CD4-positive, alpha-beta T cell (primary cell): ENCODE measurements at places on chromosomes 1 and 21.
A peak's percentile ranks its signal among the peaks of the same experiment; 100 is the strongest.

DNA sequence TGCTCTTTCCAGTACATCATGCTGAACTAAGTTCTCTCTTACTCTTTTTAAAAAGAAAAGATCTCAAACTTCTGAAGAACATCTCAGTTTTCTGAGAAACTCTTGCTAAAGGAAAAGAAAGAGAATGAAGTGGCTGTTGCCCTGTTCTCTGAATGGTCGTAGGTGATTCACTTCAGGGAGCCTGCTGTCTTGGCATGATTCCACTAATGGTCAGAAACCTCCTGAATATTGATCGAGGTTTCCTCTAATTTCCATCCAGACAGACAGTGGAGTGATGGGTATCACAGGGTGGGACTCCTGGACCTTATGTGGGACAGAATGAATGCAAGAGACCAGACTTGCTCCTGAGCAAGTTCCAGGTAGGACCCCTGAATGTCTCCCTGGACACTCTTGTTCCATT, 2.5 kb downstream of the FCRL2 start:
- H3K36me3 ChIP-seq = no peaks in the 10 kb centered on the region
- no peak for DNase-seq
- no peaks in the 10 kb centered on the region for H3K4me1 ChIP-seq
- H3K27me3 ChIP-seq = no peaks in the 10 kb centered on the region
- H3K27ac ChIP-seq = no peak overlapping the region

GRCh38 chr1:244941121-244941520, 76.8 kb upstream of the HNRNPU start:
- H3K27me3 ChIP-seq = no peaks in the 10 kb centered on the region
- no peak for DNase-seq
- H3K36me3 ChIP-seq = no peaks in the 10 kb centered on the region
- H3K4me1 ChIP-seq = no peaks in the 10 kb centered on the region
- no peak overlapping the region for H3K27ac ChIP-seq

DNA sequence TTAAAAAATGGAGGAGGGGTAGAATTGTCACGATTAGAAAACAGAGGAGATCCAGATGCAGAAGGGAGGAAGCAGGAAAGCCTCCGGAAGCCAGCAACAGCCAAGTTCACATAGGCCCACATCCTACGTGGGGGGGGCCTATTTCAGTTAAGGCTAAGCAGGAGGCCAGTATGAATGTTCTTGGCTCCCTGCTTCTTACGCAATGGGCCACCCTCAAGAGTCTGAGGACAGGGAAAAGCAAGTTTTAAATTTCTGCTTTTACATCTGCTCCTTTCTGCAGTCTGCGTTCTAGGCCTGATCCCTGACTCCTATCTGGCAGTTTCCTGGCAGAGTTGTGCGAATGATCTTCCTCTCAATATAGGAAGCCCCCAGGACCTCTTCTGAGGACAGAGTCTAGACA, 30.6 kb downstream of the RABIF start:
- H3K36me3 ChIP-seq = no peaks in the 10 kb centered on the region
- DNase-seq = no peak
- peaks cover 16% of the 10 kb centered on the region for H3K4me1 ChIP-seq
- no peak overlapping the region for H3K4me3 ChIP-seq
- H3K27me3 ChIP-seq = peaks cover 33% of the 10 kb centered on the region
- H3K27ac ChIP-seq = no peak overlapping the region

GRCh38 chr1:218514689-218515088, 169.6 kb downstream of the TGFB2 start:
- H3K36me3 ChIP-seq = no peaks in the 10 kb centered on the region
- H3K27me3 ChIP-seq = no peaks in the 10 kb centered on the region
- H3K4me1 ChIP-seq = no peaks in the 10 kb centered on the region
- DNase-seq = no peak
- no peak overlapping the region for H3K27ac ChIP-seq

GRCh38 chr1:201535046-201535918, 3.6 kb upstream of the NAV1 start:
- H3K4me3 ChIP-seq = no peak overlapping the region
- peaks cover 5% of the 10 kb centered on the region for H3K36me3 ChIP-seq
- no peak overlapping the region for H3K27ac ChIP-seq
- DNase-seq = no peak
- peaks cover 22% of the 10 kb centered on the region for H3K4me1 ChIP-seq

- H3K27ac ChIP-seq = no peak overlapping the region
- H3K27me3 ChIP-seq = no peaks in the 10 kb centered on the region
- no peak overlapping the region for H3K4me3 ChIP-seq
Measured at GRCh38 chr1:208120431-208120790, 123.8 kb downstream of the PLXNA2 start.

DNA sequence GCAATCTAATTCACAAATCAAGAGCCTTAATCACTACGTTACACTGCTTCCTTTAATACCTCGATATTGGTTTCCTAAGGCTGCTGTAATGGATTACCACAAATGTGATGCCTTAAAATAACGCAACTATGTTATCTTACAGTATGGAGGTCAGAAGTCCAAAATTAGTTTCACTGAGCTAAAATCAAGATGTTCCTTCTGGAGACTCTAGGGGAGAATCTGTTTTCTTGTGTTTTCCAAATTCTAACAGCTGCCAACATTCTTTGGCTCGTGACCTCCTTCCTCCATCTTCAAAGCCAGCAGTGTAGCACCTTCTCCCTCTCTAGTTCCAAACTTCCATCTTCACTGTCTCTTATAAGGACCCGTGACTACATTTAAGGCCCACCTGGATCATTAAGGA, 335.0 kb upstream of the NFIA start:
- H3K4me3 ChIP-seq = no peak overlapping the region
- no peaks in the 10 kb centered on the region for H3K4me1 ChIP-seq
- no peak overlapping the region for H3K27ac ChIP-seq
- no peaks in the 10 kb centered on the region for H3K27me3 ChIP-seq

DNA sequence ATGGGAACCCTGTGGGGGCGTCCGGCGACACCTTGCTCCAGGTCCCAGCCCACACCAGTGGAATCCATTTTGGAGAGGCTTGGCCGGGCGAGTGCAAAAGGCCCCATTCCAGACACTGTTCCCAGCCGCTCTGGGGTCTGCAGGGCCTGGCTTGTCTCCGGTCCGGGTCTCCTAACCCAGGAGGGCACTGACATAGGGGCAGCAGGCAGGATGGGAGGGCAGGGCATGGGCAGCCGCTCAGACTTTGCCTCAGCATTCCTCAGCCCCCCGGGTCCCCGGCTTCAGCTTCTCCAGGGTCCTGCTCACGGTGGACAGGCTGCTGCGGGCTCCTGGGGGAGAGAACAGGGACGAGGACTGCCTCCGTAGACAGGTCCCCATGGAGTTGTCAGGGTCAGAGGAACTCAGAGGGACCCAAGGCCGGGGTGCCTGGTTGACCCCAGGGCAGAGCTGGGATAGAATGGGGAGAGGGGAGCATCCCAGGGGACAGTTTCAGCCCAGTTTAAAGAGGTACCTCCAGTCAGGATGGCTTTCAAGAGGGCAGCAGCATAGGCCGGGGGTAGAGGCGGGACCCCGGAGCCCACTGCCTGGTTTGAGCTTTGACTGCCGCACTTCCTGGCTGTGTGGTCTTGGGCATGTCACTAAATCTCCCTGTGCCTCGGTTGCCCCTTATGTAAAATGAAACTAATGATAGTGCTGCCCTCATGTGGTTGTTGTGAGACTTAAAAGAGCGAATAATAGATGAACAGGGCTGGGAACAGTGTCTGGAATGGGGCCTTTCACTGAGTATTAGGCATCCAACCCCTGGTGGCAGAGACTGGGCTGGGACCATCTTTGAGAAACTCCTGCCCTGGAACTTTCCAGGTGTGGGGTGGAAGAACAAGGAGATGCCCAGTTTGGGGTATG, 3.7 kb downstream of the KNCN start:
- H3K36me3 ChIP-seq = no peaks in the 10 kb centered on the region
- H3K27me3 ChIP-seq = peaks cover 43% of the 10 kb centered on the region
- no peak overlapping the region for H3K4me3 ChIP-seq
- DNase-seq = no peak

GRCh38 chr1:77434967-77435366, 153.1 kb downstream of the AK5 start:
- H3K4me1 ChIP-seq = peaks cover 30% of the 10 kb centered on the region
- no peaks in the 10 kb centered on the region for H3K36me3 ChIP-seq
- no peak for DNase-seq
- no peak overlapping the region for H3K4me3 ChIP-seq
- peak overlapping the region; percentile 18 for H3K27ac ChIP-seq

DNA sequence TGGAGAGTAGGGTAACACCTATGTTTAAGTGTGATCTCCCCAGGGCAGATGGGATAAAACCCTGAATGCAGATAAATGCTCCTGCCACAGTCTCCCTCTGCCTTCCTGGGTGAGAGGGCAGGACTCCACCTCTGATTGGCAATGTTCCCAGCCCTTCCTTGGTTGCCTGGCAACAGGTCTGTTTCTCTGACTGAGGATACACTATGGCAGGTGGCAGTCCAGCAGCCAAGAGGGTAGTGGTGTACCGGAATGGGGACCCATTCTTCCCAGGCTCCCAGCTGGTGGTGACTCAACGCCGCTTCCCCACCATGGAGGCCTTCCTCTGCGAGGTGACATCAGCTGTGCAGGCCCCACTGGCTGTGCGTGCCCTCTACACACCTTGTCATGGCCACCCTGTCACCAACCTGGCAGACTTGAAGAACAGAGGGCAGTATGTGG, at the start of gene DCDC2B:
DCDC2B (plus strand) TSS at position 199 of the 438 bp plus-strand sequence; CDS start at position 204, 5 bp downstream.
- no peak within 1 kb of the TSS for H3K27ac ChIP-seq
- peaks cover 31% of the 10 kb centered on the region for H3K4me1 ChIP-seq
- DNase-seq = no peak
- peaks cover 8% of the 10 kb centered on the region for H3K36me3 ChIP-seq
- H3K27me3 ChIP-seq = no peaks in the 10 kb centered on the region
- no peak within 1 kb of the TSS for H3K4me3 ChIP-seq
